ENCODE measurements at places on chromosomes 4 and X.

DNA sequence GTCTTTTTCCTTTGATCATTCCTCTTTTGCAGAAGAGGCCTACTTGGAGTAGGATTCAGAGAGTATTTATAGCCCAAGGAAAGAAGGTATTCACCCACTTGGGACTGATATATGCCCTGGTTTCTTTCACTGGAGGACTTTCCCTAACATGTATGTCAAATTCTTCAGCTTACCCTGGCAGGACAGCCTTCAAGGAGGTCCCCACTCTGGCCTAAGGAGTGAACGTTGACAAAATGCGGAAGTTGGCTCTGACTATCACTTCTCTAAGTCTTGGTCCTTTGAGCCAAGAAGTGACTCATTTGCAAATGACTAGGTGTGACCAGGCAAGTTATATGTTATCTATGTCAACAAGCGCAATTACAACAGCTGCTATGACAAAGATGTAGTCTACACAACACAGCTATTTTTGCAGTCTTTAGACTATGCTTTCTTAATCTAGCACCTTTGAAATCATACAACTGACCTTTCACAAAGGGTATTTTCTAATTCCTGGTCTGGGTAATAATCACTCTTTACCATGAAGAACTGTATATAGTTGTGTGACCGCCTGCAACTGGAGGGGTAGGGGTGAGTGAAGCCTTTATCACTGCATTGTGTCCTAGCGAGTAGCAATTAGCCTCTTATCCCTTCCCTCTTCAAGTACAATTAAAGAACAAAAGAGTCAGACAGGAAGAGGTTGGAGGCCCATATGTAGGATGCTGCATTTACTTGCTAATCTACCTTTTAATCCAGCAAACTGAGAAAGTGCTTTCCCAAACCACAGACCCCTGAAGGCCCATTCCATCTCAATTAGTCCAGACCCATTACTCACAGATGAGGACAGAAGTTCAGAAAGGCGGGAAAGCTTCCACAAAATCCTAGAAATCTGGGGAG lies 50.1 kb downstream of the RASGEF1B start:
- no peak for DNase-seq

DNA sequence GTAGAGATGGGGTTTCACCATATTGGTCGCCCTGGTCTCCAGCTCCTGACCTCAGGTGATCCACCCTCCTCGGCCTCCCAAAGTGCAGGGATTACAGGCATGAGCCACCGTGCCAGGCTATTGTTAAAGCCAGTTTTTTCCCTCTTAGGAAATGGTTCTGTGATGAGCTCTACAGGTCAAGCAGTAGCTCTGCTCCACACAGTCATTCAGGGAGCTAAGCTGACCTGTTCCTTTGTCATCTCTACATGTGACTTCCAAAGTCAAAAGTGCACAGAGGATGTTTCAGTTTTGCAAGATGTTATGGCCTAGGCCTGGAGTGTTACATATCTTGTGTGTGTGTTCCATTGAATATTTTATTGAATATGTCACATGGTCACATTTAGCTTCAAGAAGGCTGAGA lies 11.4 kb downstream of the MCUB start:
- DNase-seq, result no peak

- DNase-seq, result no peak
Observed at GRCh38 chr4:172202480-172203076, 389.4 kb downstream of the GALNTL6 start.

- DNase-seq, result no peak
Observed at GRCh38 chrX:105265093-105265492, 44.6 kb upstream of the TEX13A start.

DNA sequence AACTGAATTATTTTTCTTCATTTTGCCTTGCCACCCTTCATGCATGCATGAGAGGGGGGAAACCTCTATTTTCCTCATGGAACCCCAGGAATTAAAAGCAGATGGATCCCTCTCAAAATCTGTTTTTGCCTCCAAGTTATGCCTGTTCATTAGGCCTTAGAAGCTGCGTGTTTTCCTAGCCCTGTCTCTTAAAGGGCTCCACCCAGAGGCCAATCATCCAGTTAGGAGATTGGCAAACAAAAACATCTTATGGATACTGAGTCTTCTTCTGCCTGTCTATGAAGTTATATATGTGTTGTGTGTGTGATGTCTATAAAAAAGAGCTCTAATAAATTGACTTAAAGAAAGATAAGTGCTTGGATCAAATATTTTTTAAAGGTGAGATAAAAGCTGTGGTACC lies 142.9 kb downstream of the ANAPC10 start:
- DNase-seq, result no peak

DNA sequence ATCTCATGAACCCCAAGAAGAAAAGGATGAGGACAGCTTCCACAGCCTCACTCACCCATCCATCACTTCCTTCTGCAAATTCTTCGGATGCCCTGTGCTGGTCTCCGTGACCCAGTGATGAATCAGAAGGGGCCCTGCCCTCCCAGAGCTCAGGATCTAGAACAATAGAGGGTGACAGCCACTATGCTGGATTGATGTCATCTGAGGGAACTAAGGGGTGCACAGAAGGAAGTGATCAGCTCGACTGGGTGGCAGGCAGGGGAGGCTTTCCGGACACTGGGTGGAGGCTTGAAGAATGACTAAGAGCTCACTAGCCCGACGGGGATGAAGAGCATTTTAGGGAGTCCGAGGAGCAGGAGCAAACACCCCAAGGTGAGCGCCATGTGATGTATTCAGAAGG lies 1.4 kb upstream of the ZNF185 start:
- DNase-seq, result no peak

- DNase-seq, result no peak
Observed at GRCh38 chr4:72360075-72360474, 208.9 kb downstream of the ADAMTS3 start.

DNA sequence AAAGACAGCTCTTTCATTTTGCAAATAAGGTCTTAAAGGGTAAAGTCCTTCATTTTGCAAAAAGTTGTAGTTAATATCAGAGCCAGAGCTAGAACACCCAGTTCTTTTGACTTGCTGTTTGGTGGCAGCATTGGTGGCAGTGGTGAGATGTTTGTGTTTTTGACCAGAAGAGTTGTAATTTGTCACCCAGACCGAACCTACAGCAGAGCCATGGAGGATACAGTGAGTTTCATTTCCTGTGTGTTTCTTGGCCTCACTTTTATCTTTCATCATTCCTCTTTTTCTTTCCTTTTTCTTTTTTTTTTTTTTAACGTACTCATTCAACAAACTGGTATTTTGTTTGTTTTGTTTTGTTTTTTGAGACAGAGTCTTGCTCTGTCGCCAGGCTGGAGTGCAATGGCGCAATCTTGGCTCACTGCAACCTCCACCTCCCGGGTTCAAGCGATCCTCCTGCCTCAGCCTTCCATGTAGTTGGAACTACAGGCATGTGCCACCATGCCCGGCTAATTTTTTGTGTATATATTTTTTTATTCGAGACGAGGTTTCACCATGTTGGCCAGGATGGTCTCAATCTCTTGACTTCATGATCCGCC lies 116.4 kb downstream of the AFF1 start:
- no peak for DNase-seq

DNA sequence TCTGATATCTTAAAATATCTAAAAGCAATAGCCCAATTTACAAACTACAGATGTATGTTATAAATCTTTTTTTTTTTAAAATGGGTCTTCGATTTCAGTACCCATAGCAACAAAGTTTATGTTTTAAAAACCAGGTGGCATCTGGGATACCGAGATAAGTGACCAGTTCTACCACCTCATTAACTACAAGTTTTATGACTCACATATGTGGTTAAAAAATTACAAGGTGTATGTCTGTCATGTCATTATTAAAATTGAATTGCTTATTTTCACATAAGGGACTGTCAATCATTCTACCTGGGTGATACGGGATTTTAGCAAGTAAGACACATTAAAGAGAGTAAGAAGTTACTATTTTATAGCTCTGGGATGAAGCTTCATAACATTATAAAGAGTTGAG lies 192.0 kb upstream of the ETNPPL start:
- DNase-seq, result no peak

DNA sequence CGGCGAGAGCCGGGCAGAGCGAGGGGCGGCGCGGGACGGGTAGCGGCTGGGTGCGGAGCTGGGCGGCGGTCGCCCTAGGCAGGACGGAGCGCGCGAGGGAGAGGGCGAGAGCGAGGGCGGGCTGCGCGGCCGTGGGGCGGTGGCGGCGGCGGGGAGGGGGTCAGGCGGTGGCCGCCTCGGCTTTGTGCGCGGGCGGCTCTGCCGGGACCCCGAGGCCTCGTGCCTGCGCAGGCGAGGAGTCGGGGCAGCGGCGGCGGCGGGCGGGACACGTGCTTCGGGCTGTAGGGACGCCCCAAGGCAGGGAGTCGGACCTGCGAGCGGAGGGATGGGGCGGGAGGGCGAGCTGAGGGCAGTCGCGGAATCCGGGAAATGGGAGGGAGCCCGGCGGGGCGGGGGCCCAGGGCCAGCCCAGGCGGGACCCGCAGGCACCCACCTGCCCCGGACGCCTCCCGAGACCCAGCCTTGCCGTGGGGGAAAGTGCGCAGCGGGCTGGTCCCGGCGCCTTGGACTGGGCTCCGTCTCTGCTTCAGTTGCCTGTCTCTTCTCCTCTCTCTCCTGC lies 465 bp downstream of the BMPR1B start:
- DNase-seq, result no peak

GRCh38 chr4:141238186-141238585 lies 17.5 kb downstream of the ZNF330 start:
- no peak for DNase-seq

Data from T-helper 9 cell (primary cell).